ENCODE measurements at places on chromosomes 1 and 21. TPM values are rescaled to one million over a fixed set of nuclear protein-coding genes. Genes with fewer than 3 reads are reported as not detected.

The COP1 gene
- total RNA-seq: 45.1 TPM

The RNF186 gene
- not detected for total RNA-seq

The TRIM17 gene
- 0.69 TPM for total RNA-seq

The TRIM45 gene
- 0.20 TPM for total RNA-seq

The IFNLR1 gene
- total RNA-seq: 4.5 TPM

The GOLT1A gene
- not detected for total RNA-seq

The SYNC gene
- total RNA-seq: not detected

The DHX9 gene
- 222 TPM for total RNA-seq

The PLA2G2C gene
- total RNA-seq: not detected
